Panc1 (cell line): ENCODE measurements at places on chromosomes 16 and 17. TPM values are rescaled to one million over a fixed set of nuclear protein-coding genes. Genes with fewer than 3 reads are reported as not detected.

The CDH5 gene
- total RNA-seq, result 0.18 TPM

- H3K27me3 ChIP-seq, result no peaks in the 10 kb centered on the region
- H3K4me3 ChIP-seq, result no peak overlapping the region
- H3K36me3 ChIP-seq, result no peaks in the 10 kb centered on the region
- peaks cover 5% of the 10 kb centered on the region; the same call in 1 of the 2 replicates for H3K4me1 ChIP-seq
- no peak overlapping the region for H3K27ac ChIP-seq
These were observed 16.6 kb upstream of the TNS4 start for GRCh38 chr17:40517981-40518380.

The CEMP1 gene
- not detected for total RNA-seq

DNA sequence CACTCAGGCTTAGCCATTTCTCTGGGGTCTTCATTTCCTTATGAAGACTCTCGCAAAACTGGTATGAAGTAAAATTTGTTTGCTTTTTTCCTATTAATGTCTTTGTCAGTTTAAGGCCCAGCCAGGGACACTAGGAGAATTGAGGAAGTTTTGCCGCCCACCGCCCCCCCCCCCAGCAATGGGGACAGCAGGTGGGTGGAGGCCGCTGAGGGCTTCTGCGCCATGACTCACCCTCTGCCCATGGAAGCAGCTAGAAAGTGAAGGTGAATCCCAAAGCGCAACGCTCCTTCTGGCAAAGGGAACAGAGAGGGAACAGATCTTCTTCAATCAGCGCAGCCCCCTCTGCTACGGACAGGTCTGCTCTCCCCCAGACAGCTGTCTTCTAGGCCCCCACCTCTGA is 49.7 kb downstream of the MARF1 start:
- peak overlapping the region; percentile 74 for H3K27ac ChIP-seq
- no peaks in the 10 kb centered on the region for H3K27me3 ChIP-seq
- peaks cover 3% of the 10 kb centered on the region for H3K36me3 ChIP-seq
- H3K4me3 ChIP-seq, result no peak overlapping the region

The SLC5A11 gene
- total RNA-seq, result 0.13 TPM

The MT1X gene
- 25.9 TPM for total RNA-seq

DNA sequence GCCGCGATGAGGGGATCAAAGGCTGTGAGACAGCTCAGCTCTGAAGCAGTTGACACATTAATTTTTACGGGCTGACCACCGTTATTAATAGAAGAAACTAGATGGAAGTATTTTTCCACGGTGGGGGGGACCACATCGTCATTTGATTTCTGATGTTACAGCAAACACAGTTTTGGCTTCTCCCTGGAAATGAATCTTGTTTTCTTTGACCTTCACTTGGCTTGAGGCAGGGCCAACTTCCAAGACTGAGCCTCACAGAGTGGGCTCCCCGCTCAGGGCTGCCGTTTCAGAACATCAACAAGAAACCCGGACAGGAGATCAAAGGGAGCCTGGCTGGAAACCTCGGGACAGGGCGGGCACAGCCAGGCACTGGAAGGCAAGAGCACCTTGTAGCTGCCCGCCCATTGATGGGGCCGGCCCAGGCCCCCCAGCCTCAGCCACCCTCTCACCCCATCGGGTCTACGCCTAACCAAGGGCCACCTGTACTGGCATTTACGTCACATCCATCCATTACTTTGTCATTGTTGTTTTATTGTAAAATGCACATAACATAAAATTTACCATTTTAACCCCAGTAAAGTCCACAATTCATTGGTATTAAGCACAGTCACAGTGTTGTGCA is 124.6 kb downstream of the C16orf95 start:
- no peak for DNase-seq
- no peaks in the 10 kb centered on the region for H3K27me3 ChIP-seq
- H3K36me3 ChIP-seq, result no peaks in the 10 kb centered on the region
- H3K27ac ChIP-seq, result no peak overlapping the region
- H3K4me3 ChIP-seq, result no peak overlapping the region

- H3K27me3 ChIP-seq, result no peaks in the 10 kb centered on the region; the same call in 1 of the 2 replicates
- H3K36me3 ChIP-seq, result no peaks in the 10 kb centered on the region
- no peak overlapping the region for H3K4me3 ChIP-seq
- no peak for DNase-seq
- no peak overlapping the region for H3K27ac ChIP-seq
- no peaks in the 10 kb centered on the region for H3K4me1 ChIP-seq
These were observed 8.0 kb upstream of the GNAO1 start for GRCh38 chr16:56183266-56183665.
